Calu3 (cell line): ENCODE measurements at places on chromosomes 4 and X. TPM values are rescaled to one million over a fixed set of nuclear protein-coding genes. Genes with fewer than 3 reads are reported as not detected.

DNA sequence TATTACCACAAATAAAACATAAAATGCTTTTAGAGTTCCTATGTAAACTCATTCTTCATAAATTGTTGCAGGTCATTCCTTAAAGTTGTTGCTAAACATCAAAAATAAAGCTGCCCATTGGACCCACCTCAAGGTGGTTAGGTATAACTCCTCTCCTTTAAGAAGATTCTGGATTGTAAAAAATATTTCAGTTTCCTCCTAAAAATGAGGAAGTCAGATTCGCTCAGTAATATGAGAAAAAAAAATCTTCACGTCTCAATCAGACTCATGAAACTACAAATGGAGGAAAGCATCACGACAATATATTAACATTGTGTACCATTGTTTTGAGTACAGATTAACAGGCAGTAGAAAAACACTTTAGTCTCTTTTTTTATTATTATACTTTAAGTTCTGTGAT is 105.9 kb downstream of the DDX60 start:
- peaks cover 5% of the 10 kb centered on the region for H3K4me1 ChIP-seq
- H3K36me3 ChIP-seq = no peaks in the 10 kb centered on the region
- no peak for DNase-seq
- no peaks in the 10 kb centered on the region for H3K27me3 ChIP-seq
- H3K4me3 ChIP-seq = no peak overlapping the region

GRCh38 chr4:164251257-164251656 is 502.7 kb upstream of the SMIM31 start:
- H3K27me3 ChIP-seq = no peaks in the 10 kb centered on the region
- H3K27ac ChIP-seq = no peak overlapping the region
- no peak for DNase-seq
- H3K4me3 ChIP-seq = no peak overlapping the region
- H3K36me3 ChIP-seq = no peaks in the 10 kb centered on the region

DNA sequence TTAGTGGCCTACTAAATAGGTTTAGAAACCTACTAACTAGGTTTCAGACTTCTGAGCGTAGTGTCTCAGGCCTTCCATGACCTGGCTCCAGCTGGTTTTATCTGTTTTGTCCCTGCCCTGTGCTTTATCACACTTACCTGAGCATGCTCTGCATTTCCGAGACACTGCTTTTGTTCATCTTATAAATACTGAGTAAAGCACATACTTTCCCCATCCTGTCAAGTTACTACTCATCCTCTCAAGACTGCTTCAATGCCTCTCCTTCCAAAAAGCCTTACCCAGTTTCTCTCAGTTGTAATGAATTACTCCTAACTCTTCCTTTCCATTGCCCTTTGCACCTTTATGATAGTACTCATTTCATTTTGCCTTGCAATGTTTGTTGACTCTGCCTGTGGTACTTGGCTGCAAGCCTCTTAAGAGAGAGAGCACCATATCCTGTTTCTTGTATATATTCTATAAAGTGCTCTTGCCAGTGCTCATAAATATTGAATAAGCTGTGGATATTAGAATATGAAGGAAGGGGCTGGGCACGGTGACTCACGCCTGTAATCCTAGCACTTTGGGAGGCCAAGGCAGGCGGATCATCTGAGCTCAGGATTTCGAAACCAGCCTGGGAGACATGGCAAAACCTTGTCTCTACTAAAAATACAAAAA is 34.4 kb downstream of the SLAIN2 start:
- peaks cover 22% of the 10 kb centered on the region for H3K4me1 ChIP-seq
- peak; percentile 35 for DNase-seq
- peak overlapping the region; percentile 18 for H3K4me3 ChIP-seq

GRCh38 chr4:39932776-39933402 is 44.8 kb downstream of the PDS5A start:
- no peak overlapping the region for H3K27ac ChIP-seq
- no peak overlapping the region for H3K4me3 ChIP-seq
- DNase-seq = no peak
- H3K36me3 ChIP-seq = no peaks in the 10 kb centered on the region
- no peaks in the 10 kb centered on the region for H3K27me3 ChIP-seq
- peaks cover 14% of the 10 kb centered on the region for H3K4me1 ChIP-seq

DNA sequence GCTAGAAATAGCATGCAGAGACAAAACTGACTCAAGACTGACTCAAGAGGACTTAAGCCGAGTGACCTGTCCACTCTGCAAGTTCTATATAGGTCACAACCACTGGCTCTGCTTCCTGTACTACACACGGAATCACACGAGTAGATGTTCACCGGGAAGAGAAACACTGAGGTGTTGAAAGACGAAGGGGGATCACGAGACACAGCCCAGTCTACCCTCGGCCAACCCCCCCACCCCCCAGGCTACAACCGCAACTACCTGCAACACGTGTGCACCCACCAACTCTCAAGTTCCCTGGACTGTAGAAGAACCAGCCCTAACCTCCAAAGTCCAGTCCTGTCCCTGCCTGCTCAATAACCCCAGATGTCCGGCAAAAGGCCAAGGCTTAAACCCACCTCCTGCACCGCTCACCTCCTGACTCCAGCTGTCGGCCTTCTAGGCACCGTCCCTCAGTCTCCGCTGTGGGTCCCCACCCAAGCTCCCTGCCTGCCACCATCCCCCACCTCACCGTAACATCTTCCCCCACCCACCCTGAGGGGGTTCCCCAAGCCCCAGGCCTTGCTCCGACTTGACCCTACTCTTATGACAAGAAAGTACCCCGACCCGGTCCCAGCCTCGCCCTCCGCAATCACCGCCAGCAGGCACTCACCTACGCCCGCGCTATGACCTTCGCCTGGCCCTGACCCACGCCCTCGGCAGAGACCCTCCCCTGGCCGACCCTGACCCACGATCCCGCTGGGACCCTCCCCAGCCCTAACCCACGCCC is 739 bp downstream of the GAK start:
- peak; percentile 7 for DNase-seq
- peaks cover 9% of the 10 kb centered on the region for H3K4me1 ChIP-seq
- peak overlapping the region; percentile 84 for H3K4me3 ChIP-seq
- H3K27me3 ChIP-seq = no peaks in the 10 kb centered on the region

DNA sequence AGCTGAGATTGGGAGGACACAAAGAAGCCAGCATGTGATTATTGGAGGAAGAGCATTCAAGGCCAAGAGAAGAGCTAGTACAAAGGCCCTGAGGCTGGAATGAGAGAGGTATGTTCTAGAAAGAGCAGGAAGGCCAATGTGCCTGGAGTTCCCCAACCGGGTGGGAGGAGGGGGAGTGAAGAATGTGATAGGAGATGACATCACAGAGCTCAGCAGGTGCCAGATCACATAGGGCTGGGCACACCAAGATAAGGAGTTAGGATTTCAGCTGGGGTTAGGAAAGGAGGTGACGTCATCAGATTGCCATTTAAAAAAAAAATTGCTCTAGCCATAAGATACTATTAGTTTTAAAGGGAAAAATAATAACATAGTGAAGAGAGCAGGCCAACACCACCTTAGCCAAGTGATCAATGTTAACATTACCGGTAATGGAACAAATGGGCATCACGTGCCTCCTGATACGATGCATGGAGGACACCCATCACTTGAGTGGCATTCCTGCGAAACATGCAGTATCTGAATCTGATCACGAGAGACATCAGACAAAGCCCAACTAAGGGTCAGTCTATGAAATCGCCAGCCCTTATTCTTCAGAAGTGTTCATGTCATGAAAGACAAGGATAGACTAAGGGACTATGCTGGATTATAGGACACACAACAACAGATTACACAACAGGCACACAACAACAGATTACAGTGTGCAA is 344.3 kb downstream of the BCOR start:
- H3K27ac ChIP-seq = peak overlapping the region; percentile 95
- peaks cover 28% of the 10 kb centered on the region for H3K36me3 ChIP-seq
- peaks cover 28% of the 10 kb centered on the region for H3K4me1 ChIP-seq

GRCh38 chr4:7337196-7338058 is 97.3 kb downstream of the PSAPL1 start:
- H3K27me3 ChIP-seq = peaks cover 51% of the 10 kb centered on the region
- H3K27ac ChIP-seq = no peak overlapping the region
- no peak overlapping the region for H3K4me3 ChIP-seq
- H3K36me3 ChIP-seq = no peaks in the 10 kb centered on the region
- H3K4me1 ChIP-seq = no peaks in the 10 kb centered on the region
- DNase-seq = no peak

- peaks cover 2% of the 10 kb centered on the region for H3K36me3 ChIP-seq
- no peaks in the 10 kb centered on the region for H3K27me3 ChIP-seq
- H3K4me3 ChIP-seq = no peak overlapping the region
- H3K27ac ChIP-seq = no peak overlapping the region
- no peak for DNase-seq
Measured at GRCh38 chrX:121592884-121593283, 545.5 kb downstream of the GLUD2 start.

- peaks cover 19% of the 10 kb centered on the region for H3K4me1 ChIP-seq
- H3K27me3 ChIP-seq = no peaks in the 10 kb centered on the region
- H3K4me3 ChIP-seq = peak within 1 kb of the TSS; percentile 97
- peak within 1 kb of the TSS; percentile 90 for H3K27ac ChIP-seq
- DNase-seq = peak; percentile 73
Measured at GRCh38 chr4:22515888-22516541, at the start of gene ADGRA3. Gene ADGRA3, minus strand, starts transcription at chr4:22516066. Its CDS starts 282 bp downstream, at chr4:22515784.

- no peak overlapping the region for H3K4me3 ChIP-seq
- H3K27me3 ChIP-seq = no peaks in the 10 kb centered on the region
- no peak overlapping the region for H3K27ac ChIP-seq
- no peaks in the 10 kb centered on the region for H3K4me1 ChIP-seq
- H3K36me3 ChIP-seq = no peaks in the 10 kb centered on the region
Measured at GRCh38 chr4:147923854-147924253, 192.0 kb downstream of the ARHGAP10 start.

GRCh38 chr4:80082693-80083092 is 9.7 kb upstream of the ANTXR2 start:
- H3K27me3 ChIP-seq = no peaks in the 10 kb centered on the region
- no peak overlapping the region for H3K4me3 ChIP-seq
- H3K4me1 ChIP-seq = no peaks in the 10 kb centered on the region
- no peak for DNase-seq
- H3K27ac ChIP-seq = no peak overlapping the region

- no peaks in the 10 kb centered on the region for H3K27me3 ChIP-seq
- no peaks in the 10 kb centered on the region for H3K4me1 ChIP-seq
Measured at GRCh38 chr4:26942871-26943270, 82.2 kb downstream of the STIM2 start.

DNA sequence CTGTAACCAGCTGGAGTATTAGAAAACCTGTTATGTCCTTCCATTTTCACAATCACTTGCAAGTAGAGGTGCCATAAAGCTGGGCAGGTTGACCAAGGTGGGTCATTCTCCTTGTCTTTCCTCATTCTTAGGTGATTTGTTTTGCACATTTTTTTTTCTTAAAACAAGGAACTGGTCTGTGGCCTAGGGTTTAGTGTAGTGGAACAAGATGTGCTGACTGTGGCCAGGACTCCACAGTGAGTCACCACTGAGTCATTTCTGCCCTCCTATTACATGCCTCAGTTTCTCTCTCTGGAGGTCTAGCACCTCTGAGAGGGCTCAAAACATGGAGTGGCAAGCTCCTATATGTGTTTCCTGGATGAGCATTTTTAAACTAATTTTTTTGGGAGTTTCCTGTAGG is 355.9 kb downstream of the GPM6A start:
- peaks cover 10% of the 10 kb centered on the region for H3K4me1 ChIP-seq
- no peak overlapping the region for H3K4me3 ChIP-seq
- DNase-seq = peak; percentile 5
- no peaks in the 10 kb centered on the region for H3K36me3 ChIP-seq
- no peaks in the 10 kb centered on the region for H3K27me3 ChIP-seq
- no peak overlapping the region for H3K27ac ChIP-seq

- H3K4me1 ChIP-seq = no peaks in the 10 kb centered on the region
- no peak for DNase-seq
- no peak overlapping the region for H3K27ac ChIP-seq
- H3K36me3 ChIP-seq = no peaks in the 10 kb centered on the region
Measured at GRCh38 chr4:151256134-151256533, 20.8 kb upstream of the PRSS48 start.

- no peak for DNase-seq
- no peak overlapping the region for H3K27ac ChIP-seq
- H3K4me3 ChIP-seq = no peak overlapping the region
- peaks cover 22% of the 10 kb centered on the region for H3K36me3 ChIP-seq
- H3K27me3 ChIP-seq = no peaks in the 10 kb centered on the region
Measured at GRCh38 chrX:292900-293897, 12.0 kb downstream of the PLCXD1 start.

- no peak for DNase-seq
- H3K27ac ChIP-seq = no peak overlapping the region
- H3K27me3 ChIP-seq = no peaks in the 10 kb centered on the region
- H3K4me1 ChIP-seq = peaks cover 35% of the 10 kb centered on the region
- H3K4me3 ChIP-seq = no peak overlapping the region
Measured at GRCh38 chrX:17409566-17410290, 34.7 kb downstream of the NHS start.

DNA sequence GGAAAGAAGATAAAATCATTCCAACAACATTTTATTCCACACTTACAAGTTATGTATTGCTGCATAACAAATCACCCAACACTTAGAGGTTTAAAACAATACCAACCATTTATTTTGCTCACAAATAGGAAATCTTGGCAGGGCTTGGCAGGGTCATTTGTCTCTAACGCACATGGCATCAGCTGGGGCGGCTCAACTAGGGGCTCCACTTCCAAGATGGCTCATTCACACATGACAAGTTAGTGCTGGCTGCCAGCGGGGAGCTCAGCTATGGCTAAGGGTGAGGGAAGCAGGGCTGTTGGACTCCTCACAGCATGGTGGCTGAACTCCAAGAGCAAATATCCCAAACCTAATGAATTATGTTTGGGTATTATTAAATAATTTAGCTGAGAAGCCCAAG is 377.0 kb downstream of the ZNF674 start:
- no peak for DNase-seq
- no peaks in the 10 kb centered on the region for H3K27me3 ChIP-seq
- no peak overlapping the region for H3K4me3 ChIP-seq
- no peak overlapping the region for H3K27ac ChIP-seq
- no peaks in the 10 kb centered on the region for H3K36me3 ChIP-seq
- no peaks in the 10 kb centered on the region for H3K4me1 ChIP-seq

Gene REELD1
- total RNA-seq = 1.2 TPM in 1 of 2 replicates, not detected in the other

Gene ADGRA3
- total RNA-seq = 48.4 and 63.2 TPM in 2 replicates

Gene SLC10A6
- total RNA-seq = not detected in 2 replicates

Gene GAGE1
- total RNA-seq = not detected in 2 replicates

Gene UGT2B17
- not detected in 2 replicates for total RNA-seq

Gene SSX4B
- total RNA-seq = not detected in 2 replicates

Gene GABRE
- total RNA-seq = 60.5 and 71.9 TPM in 2 replicates
